Foreskin fibroblast (primary cell): ENCODE measurements at places on chromosomes 2 and 18.

GRCh38 chr2:222693837-222694236 lies 22.4 kb downstream of the MOGAT1 start:
- DNase-seq: no peak

DNA sequence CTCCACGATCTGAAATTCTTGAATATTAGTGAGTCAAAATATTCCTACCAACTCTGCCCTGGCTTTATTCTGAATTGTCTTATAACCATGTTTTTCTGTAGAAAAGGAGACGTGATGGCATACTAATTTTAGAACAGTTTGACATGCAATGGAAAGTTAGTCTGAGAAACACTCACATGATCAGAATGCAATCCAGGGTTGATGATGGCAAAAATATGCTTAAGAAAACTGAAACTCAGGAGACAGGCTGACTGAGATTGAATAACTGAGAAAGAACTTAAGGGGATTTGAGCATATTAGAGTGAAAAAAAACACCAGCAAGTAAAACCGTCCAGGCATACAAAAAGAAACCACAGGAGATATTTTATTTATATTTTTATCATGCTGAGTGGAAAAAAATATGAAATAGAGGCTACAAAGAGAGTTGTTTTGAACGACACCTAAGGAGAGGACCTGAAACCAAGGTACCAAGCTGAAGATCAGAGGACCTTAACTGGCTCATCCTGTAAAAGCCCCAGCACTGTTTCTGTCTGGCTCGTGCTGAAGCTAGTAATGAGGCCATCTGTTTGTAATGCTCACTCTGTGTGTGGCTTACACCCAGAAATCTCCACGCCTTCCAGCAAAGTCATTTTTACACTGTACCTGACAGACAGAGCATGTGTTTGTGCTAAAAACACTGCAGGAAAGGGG lies 437.2 kb upstream of the PKDCC start:
- DNase-seq: peak; percentile 72

- peak; percentile 54 for DNase-seq
Observed at GRCh38 chr2:157194097-157194688, 63.3 kb upstream of the GALNT5 start.

- no peak for DNase-seq
Observed at GRCh38 chr2:242027676-242028450, 158.3 kb downstream of the RTP5 start.

GRCh38 chr2:218995972-218996711 lies 2.9 kb upstream of the CRYBA2 start:
- DNase-seq: peak; percentile 93

- no peak for DNase-seq
Observed at GRCh38 chr2:137952586-137953129, 11.6 kb upstream of the HNMT start.

DNA sequence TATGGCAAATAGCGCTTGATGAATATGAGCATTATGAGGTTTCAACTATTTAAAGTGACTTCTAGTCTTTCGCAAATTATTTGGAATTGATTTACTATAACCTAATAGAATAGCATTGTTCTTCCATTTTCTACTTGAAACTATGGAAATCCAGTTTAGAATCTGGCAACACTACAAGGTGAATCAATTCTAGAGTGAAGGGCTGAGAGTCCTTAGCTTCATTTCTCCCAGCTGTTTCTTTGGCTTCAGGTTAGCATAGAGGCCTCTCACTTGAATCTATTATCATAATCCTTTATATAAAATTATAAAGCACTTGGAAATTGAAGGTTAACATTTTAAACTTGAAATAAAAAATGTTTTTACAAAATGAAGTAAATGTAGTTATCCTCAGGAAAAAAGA lies 318.8 kb downstream of the CCDC85A start:
- DNase-seq: no peak

GRCh38 chr18:13397504-13398163 lies 179.1 kb downstream of the LDLRAD4 start:
- DNase-seq: no peak

GRCh38 chr2:230870544-230871360 lies 6.0 kb downstream of the ITM2C start:
- no peak for DNase-seq

DNA sequence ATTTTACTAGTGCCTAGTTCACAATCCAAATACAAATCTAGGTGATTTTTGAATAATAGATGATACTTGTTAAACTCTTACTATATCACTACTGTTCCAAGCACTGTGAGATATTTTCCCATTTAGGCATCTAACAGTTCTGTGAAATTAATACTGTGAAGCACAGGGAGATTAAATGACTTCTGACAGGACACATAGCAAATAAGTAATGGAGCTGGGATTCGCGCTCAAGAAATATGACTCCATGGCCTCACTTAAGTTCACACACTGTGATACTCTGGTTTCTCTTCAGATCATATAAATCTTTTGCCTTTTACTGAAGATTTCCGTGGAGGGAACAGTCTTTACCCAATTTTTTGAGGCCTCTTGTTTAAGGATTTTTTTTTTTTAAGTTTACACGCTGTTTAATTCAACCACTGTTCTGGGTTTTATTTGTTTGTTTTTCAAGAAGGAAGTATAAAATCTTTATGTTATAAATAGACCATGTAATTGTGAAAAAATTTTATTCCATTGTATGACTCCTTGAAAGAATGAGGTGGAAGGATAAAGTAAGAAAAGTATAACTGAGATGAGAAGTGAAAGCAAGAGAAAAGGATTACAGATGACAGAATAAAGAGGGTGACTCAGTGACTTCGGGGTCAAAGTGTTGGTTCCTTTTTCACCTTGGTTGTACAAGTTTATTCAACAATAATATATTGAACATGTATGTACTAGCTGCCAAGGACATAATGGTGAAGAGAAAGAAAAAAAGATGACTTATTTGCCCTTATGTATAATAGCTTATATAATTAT lies 30.2 kb downstream of the RBM45 start:
- peak; percentile 28 for DNase-seq

DNA sequence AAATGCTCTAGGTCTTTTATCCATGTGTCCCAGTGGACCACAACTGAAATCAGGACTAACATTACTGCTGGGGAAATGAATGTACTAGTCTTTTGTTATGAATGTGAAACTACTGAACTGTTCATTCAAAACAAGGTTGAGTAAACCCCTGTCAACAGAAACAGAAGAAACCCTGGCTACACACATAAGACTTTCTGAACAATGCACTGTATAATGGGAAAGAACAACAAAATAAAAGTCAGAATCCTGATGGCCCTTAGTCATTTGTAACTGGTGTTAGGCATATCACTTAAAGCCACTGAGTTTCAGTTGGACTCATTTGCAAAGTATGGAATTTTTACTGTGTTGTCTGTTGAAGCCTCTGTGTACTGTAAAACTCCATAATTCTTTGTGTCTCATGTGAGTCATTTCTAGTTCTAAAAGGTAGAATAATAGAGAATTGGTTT lies 77.0 kb upstream of the UBXN4 start:
- DNase-seq: peak; percentile 10

GRCh38 chr2:86790134-86790675 lies 508 bp downstream of the CD8A start:
- DNase-seq: no peak

DNA sequence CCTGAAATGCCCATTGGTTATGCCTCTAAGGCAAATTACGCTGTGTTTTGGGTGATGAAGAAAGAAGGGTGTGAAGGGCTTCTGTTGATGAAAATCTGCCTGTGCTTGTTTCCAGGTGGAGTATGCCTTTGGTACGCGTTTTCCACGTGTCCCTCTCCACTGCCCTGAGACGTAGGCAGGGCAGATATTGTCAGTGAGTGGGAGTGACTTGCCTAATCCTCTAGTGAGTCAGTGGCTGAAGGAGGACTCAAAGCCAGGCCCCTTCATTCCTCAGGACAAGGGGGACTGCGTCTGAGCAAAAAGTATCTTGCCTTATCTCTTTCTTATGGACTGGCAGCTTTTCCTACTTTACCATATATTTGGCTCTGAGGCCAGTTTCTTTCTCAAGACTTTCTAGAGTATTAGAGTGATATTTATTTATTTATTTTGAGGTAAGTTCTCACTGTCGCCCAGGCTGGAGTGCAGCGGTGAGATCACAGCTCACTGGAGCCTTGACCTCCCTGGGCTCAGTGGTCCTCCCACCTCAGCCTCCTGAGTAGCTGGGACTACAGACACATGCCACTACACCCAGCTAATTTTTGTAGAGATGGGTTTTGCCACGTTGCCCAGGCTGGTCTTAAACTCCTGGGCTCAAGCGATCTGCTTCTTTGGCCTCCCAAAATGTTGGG lies 10.2 kb downstream of the RALB start:
- peak; percentile 55 for DNase-seq

GRCh38 chr2:201964631-201965206 lies 68.9 kb upstream of the FZD7 start:
- DNase-seq: no peak

DNA sequence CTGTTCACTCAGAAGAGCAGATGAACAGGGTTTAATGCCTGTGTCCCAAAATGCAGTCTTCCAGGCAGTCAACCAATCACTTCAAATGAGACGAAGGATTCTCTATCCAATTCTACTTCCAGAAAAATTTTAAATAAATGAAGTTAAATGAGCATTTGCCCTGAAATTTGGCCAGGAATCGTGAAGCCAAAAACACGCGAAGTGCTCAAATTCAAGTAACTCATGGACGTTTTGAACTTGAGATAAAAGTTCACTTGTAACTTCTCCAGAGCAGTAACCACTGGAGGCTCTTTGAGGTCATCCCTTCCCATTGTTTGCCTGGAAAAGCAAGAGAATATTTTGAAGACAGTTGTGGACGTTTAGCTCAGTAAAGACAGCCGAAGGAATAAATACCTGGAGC lies 928.5 kb downstream of the NRXN1 start:
- no peak for DNase-seq

- DNase-seq: peak; percentile 77
Observed at GRCh38 chr2:64698668-64699444, 45.1 kb upstream of the SERTAD2 start.

GRCh38 chr2:238701341-238702206 lies 146.3 kb upstream of the TWIST2 start:
- peak; percentile 36 for DNase-seq

- DNase-seq: no peak
Observed at GRCh38 chr2:234137400-234138014, 87.0 kb downstream of the SPP2 start.

GRCh38 chr2:212259226-212259625 lies 279.4 kb downstream of the ERBB4 start:
- DNase-seq: no peak

DNA sequence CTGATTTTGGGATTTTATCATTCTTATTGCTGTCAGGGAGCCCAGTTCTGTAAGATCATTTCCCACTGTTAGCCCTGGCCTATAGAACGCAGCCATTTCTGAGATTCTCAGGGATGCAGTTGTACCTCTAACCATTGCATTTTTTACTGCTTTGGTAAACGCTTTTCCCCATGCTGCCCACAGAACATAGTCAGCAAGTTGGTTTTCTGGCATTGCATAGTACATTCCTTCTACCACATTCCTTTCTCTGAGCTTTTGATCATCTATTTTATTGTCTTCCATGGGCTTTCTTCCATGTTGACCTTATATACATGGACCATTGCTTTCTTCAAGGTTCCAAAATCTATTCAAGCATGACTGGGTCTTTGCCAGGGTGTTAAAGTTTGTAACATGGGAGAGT lies 86.8 kb upstream of the ST6GAL2 start:
- DNase-seq: peak; percentile 38

- DNase-seq: no peak
Observed at GRCh38 chr2:198098918-198099317, 294.5 kb downstream of the PLCL1 start.

GRCh38 chr2:72543497-72544216 lies 282.2 kb downstream of the EXOC6B start:
- no peak for DNase-seq

DNA sequence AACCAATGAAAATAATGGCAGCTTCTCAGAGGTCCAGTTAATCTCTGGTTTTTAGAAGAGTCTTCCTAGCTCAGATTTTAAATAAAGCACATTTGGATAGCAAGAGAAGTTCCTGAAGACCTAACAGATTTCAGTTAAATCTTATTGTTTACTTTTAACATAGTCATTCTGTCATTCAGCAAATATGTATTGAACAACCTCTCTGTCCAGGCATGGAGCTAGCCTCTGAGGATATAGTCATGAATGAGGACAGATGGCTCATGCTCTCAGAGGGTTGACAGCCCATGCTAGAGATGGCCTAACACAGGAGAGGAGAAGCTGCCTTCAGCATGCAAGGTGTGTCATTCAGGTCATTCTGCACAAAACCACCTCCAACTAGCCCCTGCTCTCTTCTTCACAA lies 6.2 kb downstream of the CCBE1 start:
- peak; percentile 95 for DNase-seq

DNA sequence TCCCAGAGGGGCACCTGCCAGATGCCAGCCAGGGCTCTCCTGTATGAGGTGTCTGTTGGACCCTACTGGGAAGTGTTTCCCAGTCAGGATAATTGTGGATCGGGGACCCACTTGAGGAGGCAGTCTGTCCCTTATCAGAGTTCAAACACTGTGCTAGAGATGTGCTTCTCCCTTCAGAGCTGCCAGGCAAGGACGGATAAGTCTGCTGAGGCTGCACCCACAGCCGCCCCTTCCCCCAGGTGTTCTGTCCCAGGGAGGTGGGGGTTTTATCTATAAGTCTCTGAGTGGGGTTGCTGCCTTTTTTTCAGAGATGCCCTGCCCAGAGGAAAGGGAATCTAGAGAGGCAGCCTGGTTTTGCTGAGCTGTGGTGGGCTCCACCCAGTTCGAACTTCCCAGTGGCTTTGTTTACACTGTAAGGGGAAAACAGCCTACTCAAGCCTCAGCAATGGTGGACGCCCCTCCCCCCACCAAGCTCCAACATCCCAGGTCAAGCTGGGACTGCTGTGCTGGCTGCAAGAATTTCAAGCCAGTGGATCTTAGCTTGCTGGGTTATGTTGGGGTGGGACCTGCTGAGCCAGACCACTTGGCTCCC lies 324.0 kb upstream of the SETBP1 start:
- no peak for DNase-seq

GRCh38 chr2:207861789-207862188 lies 92.1 kb upstream of the FZD5 start:
- no peak for DNase-seq

GRCh38 chr2:216554286-216554685 lies 55.6 kb downstream of the RPL37A start:
- no peak for DNase-seq

DNA sequence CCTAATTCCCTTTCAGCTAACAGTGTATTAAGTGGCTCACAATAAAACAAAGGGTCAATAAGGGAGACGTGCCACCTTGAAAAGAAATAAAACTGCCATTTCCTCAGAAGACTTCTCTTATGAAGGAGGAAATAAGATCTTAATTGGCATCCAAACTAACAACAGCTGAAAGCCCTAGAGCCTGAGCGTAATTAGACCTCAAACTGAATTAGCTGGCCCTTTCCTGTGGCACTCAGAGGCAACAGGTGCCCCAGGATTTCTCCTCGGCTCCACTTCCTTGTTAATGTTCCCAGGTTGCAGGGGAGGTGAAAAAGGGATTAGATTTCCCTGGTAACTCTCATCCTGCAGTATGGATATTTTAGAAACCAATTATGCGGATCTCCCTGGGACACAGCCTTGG lies 804.3 kb downstream of the DCDC2C start:
- DNase-seq: no peak

DNA sequence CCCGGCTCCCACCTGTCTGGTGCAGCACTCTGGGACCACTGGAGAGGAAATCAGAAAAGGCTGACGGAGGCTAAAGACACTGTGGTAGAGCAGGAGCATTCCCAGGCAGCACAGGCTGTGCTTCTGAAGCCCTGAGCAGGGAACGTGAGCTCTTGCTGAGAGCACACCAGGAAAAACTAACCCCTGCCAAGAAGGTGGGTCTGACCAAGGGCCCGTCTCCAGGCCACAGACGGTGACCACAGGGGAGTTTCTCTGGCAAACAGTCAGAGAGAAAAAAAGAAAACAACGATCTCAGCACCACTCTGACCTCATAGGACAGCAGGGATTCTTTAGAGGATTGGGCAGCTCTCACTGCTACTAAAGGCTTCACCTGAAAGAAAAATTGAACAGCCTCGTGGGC lies 201.4 kb downstream of the AFF3 start:
- no peak for DNase-seq
